Activated CD4-positive, alpha-beta T cell treated with anti-CD3 and anti-CD28 coated beads for 1 hour (primary cell): ENCODE measurements at places on chromosomes 11 and 22.

DNA sequence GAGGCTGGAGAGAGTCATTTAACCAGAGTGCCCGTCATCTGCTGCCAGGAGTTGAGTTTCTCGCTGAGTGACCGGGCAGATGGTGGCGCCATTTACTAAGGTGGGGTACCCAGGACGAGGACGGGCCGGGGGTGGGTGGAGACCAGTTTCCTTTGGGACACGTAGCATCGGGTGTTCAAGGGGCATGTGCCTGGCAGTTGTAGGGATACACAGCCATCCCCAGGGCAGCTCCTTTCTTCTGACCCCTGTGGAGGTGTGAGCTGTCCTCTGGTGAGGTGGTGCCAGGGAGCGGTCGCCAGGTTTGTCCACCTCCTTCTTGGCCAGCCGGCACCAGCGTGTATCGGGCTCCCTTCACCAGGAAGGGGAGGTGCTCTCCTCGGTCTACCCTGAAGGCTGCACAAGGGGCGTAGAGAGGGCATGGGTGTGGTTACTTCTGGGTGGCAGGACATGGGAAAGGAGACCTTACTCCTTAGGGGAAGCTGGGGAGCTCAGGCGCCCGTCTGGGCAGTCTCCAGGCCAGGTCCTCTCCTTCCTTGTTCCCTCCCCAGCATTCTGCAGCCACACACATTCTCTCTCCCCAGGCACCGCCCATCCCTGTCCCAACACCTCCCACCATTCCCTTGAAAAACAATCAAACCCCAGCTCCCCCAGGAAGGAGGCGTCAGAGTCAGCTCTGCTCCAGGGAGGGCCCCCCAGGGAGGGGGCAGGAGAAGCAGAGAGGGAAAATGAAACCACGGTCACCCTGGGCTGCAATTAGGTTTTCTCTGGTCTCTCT is 10.3 kb upstream of the MB start:
- DNase-seq = peak; percentile 25

- DNase-seq = no peak
Observed at GRCh38 chr11:6321961-6322362, 1.7 kb upstream of the CAVIN3 start.

DNA sequence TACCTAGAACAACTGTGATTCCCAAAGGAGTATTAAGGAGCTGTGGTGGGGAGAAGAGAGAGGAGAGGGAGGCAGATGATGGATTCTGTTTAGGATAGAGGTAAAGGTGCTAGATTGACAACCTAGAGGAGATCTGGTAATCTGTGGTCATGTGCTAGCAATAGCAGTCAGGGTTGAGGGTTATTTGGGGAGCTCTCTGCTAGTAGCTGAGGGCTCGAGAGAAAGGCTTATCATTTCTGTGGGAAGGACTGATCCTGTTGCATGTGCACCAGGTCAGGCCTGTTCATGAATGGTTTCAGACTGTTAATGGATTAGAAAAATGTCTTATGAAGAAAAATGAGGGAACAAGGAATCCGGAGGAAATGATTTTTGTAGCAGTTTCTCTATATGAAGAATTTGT is 63.2 kb downstream of the MTMR3 start:
- DNase-seq = no peak

- DNase-seq = no peak
Observed at GRCh38 chr11:8757533-8757932, 74.9 kb downstream of the RPL27A start.

DNA sequence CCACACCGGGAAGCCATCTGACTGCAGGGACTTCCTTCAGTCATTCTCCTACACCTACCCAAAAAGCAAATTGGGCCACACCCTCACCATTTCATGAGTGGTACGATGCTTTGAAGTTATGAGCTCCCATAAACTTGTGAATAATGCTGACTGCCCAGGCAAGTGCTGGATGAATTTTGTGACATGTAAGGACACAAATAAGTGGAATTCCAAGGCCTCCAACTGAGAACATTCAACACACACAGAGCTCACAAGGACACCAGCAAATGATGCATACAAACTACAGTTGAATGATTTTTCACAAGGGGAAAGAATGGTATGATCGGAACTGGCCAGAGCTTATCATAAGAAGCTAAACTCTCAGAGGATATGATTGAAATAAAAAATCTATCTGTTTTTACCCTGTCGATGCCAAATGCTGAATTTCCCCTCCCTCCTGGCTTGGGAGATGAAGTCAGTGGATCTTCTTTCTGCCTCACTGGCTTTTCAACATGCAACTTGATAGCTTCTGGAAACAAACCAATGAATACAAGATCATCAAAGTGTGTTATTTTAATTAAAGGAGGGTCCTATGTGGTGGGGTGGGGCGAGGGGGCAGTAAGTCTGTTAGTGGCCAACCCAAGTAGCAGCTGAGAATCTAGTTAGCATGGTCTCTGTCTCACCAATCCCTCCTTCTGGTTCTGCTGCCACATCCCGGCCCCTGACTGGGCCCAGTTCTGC is 123.8 kb downstream of the WT1 start:
- no peak for DNase-seq

DNA sequence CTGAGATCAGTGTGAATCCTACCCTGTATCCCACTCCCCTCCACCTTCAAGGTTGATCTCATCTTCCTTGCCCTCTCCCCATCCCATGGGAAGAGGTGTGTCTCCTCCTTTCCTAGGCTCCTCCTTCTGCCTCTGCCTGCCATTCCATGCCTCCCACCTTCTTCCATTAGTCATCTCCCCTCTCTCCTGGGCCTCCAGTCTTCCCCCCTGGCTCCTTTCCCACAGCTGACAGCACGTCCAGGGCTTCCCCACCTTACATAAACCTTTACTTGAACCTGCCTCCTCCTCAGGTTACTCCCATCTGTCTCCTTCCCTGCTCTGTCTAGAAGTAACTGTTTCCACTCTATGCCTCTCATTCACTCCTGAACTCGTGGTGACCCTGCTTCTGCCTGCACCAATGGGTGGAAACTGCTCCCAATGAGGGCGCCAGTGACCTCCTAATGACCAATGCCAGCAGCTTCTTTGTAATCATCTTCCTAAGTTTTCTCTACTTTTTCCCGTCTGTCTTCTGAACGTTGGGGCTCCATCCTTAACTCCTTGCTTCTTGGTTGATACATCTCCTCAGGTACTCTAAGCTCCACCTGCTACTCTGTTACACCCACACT is 266.9 kb upstream of the NARS2 start:
- DNase-seq = no peak

- no peak for DNase-seq
Observed at GRCh38 chr22:44473166-44473565, 24.9 kb downstream of the RTL6 start.

DNA sequence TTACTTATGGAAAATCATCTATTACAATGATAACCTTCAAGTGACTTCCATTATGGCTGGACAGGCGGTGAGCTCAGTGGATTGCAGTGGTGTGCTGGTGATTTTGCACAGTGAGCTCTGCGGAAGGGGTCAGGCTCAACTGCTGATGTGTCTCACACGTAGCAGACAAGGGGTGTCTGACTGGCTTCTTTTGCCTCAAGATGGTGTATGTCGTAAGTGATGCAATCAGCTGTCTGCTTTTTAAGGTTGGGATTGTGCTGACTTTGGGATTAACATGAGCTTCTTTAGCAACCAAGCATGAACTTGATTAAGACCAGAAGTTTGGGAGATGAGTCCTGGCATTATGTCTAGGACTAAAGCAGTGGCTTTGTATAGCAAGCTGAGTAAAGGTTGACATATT is 49.5 kb downstream of the POLD3 start:
- no peak for DNase-seq

GRCh38 chr11:116614306-116615210 is 158.2 kb downstream of the BUD13 start:
- no peak for DNase-seq

DNA sequence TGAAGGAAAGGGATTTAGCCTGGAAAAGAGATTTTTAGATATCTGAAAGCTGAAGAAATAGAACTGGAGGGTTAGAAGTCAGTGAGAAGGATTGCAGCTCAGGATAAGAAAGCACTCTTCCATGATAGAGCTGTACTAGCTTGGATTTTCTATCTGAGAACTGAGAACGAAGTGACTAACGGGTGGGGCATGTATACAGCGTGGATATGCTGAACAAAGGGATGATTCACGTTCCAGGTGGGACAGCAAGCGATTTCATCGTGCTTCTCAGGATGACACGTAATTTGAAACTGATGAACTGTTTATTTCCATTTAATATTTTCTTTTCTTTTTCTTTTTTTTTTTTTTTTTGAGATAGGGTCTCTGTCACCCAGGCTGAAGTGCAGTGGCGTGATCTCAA is 53.0 kb downstream of the GRAMD1B start:
- no peak for DNase-seq

GRCh38 chr11:17459236-17459896 is 17.3 kb downstream of the ABCC8 start:
- no peak for DNase-seq

GRCh38 chr11:597166-597725 is 18.5 kb downstream of the IRF7 start:
- no peak for DNase-seq

DNA sequence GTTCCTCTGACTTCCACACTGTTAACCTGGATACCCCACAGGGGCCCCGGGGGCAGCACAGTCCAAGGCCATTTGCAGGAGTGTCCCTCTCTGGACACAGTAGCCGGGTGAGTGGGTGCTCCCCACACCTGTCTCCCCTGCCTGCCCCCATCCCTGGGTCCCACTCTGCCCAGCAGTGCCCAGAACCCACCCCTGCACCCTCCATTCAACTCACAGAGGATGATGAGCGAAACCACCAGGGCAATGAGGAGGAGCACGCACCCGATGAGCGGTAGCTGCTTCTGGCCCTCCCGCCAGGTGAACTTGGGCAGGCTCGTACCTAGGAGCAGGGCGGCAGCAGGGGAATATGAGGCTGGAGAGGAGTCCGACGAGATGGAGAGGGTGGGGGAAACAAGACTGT is 12.2 kb downstream of the TMPRSS13 start:
- DNase-seq = no peak

DNA sequence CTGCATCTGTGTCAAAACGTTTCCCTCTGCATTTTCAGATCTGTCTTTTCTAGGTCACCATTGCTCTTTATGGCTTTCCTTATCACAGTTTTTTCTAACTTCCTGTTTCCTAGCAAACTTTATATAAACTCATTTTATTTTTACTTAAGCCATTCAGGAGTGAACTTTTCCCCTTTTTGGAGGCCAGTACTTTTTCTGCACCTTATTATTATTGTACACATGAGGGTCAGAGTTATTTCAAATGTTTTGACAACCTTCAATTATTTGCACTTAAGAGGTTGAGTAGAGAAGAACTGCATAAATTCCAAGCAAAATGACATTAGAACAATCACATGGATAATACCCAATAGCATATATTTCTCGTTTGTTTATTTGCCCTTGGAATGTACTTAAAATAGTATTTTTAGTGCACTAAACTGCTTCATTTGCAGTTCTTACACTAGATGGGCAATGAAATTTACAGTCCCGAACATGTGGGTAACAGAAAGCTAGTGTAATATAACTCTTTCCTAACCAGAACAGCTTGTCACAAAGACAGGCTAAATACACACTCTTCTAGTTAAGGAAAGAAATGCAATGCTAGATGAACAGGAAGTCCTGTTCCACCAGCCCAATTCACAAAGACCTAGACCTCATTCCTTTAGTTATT is 79.5 kb downstream of the UBASH3B start:
- no peak for DNase-seq

GRCh38 chr11:76237914-76238313 is 31.6 kb upstream of the WNT11 start:
- DNase-seq = no peak

DNA sequence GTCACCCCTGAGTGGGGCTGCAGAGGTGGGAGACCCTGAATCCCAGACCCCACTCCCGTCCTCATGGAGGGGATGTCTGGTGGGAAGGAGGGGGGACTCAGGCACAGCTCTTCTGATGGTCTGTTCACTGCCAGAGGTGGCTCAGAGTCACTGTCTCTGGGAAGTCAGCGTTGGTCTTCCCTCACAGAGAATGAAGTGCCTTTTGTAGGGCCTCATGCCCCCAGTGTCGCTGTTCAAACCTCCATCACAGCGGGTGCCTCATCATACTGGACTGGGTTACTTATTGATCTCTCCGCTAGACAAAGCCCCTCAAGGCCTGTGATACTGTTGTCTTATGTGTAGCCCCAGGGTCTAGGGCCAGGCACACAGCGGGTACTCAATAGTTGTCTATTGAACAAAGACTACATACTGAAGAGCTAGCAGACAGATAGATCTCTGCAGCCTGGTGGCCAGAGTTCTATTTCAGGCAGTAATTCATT is 41.3 kb downstream of the CD6 start:
- no peak for DNase-seq

- no peak for DNase-seq
Observed at GRCh38 chr22:34414467-34415440, 494.5 kb upstream of the LARGE1 start.

- DNase-seq = no peak
Observed at GRCh38 chr11:19555266-19555665, 157.4 kb upstream of the NAV2 start.

DNA sequence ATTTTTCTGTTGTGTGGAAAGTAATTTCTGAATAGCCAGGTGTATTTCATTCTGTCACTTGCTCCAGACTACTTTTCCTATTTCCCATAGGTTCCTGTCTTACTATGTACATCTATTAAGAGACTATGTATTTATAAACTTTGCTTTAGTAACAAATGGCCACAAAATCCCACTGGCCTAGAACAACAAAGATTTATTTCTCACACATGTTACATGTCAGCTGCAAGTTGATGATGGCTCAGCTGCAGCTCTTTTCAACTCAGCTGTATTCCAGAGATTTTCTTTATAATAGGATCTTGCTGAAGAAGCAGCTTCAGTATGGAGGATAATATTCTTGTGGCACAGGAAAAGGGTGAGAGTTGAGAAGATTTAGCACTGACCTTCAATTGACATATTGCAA is 539.6 kb upstream of the LRRC4C start:
- DNase-seq = no peak

- no peak for DNase-seq
Observed at GRCh38 chr11:113163291-113164030, 150.9 kb upstream of the TTC12 start.

GRCh38 chr22:50544078-50544745 is 1.5 kb upstream of the KLHDC7B start:
- peak; percentile 80 for DNase-seq

DNA sequence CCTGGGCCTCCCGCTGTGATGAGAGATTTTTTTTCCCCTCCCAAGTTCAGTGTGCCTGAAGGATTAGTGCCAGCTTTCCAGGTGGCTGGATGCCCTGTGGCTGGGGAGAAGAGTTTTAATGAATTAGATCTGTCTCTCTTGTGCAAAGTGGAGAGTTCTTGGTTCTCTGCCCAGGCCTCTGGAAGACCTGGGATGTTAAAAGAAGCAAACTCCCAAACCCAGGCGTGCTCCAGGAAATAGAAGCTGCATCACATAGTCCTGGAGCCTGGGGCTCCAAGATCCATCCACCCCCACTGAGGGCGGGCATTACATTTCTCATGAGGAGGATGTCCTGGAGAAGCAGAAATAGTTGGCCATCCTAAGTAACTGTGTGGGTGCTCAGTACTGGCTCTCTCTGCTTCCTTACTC is 30.6 kb downstream of the SDHAF2 start:
- no peak for DNase-seq
